ENCODE measurements at places on chromosomes 4 and X. TPM values are rescaled to one million over a fixed set of nuclear protein-coding genes. Genes with fewer than 3 reads are reported as not detected.

Gene PDHA1
- total RNA-seq, result 48.2 TPM

Gene NXF2
- total RNA-seq, result 0.15 TPM

Gene OPRPN
- not detected for total RNA-seq

Gene TMSB15B
- total RNA-seq, result 24.7 TPM

Gene CT55
- total RNA-seq, result 0.87 TPM

Gene PLP1
- total RNA-seq, result not detected

Gene AREG
- total RNA-seq, result not detected

Gene PCDH18
- total RNA-seq, result 106 TPM

Gene HNRNPDL
- total RNA-seq, result 321 TPM

Gene TFE3
- 47.1 TPM for total RNA-seq

Gene EMCN
- total RNA-seq, result not detected

Gene TXK
- total RNA-seq, result 0.06 TPM

Gene RS1
- total RNA-seq, result not detected

DNA sequence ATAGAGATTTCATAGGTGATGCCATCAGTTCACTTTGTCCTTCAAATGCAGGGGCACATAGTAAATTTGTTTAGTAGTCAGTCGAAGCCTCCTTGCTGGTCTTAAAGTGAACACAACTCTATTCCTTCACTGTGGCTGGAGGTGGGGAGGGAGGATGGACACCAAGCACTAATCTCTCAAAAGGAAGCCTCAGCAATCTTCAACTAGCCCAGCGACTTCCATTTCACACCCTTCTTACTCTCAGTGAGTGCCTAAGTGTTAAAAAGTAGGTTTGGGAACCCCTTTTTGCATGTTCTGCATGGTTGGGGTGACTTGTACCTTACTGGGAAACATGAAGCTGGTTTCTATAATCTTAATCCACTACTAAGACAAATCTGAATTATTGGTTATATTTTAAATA lies 96.0 kb upstream of the GUCY1A1 start:
- no peak for DNase-seq

DNA sequence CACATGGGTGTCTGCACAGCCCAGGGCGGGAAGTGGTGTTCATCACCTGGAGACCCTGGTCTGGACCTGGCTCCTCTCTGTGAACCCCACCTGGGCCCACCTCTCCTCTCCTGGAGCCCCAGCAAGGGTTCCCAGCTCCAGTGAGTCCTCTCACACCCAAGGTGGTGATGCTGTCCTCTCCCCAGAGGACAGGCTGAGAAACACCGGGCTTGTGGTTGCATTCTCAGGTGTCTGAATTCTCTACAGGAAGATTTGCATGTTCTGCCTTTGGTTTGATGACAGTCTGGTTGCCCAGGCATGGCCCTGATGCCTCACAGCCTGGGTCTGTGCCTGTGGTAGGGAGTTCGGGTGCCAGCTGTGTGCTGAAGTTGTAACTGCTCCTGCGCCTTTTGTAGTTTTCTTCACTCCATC lies 3.8 kb downstream of the MAEA start:
- DNase-seq, result no peak

DNA sequence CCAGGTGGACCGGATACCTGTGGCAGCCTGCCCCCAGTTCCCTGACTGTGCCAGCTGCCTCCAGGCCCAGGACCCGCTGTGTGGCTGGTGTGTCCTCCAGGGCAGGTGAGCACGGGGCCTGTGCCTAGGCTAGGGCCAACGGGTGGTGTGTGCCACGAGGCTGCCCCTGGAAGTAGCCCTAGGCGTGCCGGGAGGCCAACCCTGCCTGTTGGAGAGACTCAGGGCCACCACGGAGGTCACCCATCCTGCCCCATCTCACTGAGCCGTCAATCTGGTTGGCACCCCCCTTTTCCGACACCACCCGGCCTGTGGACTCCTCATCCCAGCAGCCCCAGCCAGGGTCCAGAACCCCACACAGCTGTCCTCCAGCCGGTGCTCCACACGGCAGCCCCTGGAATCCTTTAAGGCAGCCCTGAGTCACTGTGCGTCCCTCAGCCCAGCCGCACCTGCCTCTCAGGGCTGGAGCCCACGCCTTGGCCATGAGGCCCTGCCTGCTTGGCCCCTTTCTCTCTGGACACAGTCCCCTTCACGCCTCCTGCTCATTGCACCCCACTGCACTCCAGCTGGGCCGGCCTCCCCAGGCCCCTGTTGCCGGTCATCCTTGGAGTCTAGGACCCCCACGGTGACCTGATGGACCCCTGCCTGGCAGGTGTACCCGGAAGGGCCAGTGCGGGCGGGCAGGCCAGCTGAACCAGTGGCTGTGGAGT lies 5.3 kb downstream of the PLXNB3 start:
- DNase-seq, result no peak

DNA sequence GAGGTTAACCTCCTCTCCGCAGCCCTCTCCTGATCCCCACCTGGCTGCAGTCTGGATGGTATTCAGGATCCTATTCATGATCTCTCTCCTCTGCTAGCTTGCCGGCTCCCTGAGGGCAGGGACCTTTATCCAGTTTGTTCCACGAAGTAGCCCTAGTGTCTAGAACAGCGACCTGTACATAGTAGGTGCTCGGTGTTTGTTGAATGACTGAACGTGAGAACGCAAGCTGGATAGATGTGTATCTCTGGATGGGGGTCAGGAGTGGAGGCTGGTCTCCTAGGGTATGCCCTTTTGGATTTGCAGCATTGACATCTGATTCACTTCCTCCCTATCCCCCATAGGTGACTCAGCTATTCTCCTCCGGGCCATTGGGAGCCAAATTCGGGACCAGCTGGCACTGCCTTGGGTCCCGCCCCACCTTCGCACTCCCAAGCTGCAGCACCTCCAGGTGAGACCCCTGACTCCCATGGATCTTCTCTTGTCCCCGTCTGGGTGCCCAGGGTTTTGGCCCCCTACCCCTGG lies 7.3 kb downstream of the CCDC22 start:
- DNase-seq, result no peak

- peak; percentile 96 for DNase-seq
Measured at GRCh38 chr4:136036744-136037143, 1495.5 kb downstream of the PCDH18 start.

GRCh38 chrX:63784346-63784901 lies 590 bp downstream of the ARHGEF9 start:
- no peak for DNase-seq

DNA sequence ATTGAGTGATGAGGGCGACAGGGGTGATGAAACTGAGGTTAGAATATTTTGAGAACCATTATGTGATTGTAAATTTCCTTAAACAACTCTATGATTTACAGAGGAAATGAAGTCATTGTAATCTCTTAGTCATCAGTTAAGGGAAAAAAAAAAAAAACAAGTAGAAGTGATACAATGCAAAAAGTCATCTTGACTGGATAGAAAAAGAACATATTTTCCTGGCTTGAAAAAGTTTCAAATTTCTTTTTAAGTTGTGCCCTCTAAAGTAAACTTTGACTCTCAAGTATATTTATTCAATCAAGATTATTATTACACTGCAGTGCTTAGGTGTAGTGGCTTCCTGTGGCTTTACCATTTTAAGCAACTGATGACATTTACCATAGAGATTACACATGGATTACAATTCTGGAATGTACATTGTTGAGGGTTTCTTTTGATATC lies 40.6 kb downstream of the GABRB1 start:
- DNase-seq, result peak; percentile 73

DNA sequence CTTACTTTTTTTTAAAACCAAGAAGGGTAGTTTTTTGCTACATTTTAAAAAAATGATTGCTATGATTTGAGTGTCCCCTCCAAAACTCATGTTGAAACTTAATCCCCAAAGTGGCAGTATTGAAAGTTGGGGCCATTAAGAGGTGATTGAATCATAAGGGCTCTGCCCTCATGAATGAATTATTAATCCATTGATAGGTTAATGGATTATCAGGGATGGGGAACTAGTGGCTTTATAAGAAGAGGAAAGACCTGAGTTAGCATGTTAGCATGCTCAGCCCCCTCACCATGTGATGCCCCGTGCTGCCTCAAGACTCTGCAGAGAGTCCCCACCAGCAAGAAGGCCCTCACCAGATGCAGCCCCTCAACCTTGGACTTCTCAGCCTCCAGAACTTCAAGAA lies 31.0 kb downstream of the SMIM43 start:
- no peak for DNase-seq

GRCh38 chrX:86604607-86605006 lies 456.4 kb downstream of the DACH2 start:
- no peak for DNase-seq

GRCh38 chr4:74219240-74219639 lies 61.3 kb downstream of the MTHFD2L start:
- DNase-seq, result no peak

DNA sequence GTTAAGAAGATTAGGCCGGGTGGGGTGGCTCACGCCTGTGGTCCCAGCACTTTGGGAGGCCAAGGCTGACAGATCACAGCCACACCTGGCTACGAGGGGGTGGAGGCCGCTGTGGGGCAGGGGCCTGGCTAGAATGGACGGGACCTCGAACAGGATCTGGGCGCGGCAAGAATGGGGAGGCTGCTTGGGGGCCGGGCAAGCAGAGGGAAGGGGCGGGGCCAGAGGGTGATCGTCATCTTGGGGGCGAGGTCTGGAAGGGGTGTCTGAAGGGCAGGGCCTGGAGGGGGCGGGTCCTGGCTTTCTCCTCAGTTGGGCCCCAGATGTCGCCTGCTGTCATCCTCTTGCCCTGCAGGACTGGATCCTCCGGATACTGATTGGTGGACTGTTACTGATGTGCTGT lies 57.3 kb upstream of the ENPEP start:
- no peak for DNase-seq

- DNase-seq, result no peak
Measured at GRCh38 chr4:20496068-20496467, 204.2 kb upstream of the PACRGL start.

- no peak for DNase-seq
Measured at GRCh38 chrX:124256216-124256615, 76.2 kb upstream of the TEX13D start.

DNA sequence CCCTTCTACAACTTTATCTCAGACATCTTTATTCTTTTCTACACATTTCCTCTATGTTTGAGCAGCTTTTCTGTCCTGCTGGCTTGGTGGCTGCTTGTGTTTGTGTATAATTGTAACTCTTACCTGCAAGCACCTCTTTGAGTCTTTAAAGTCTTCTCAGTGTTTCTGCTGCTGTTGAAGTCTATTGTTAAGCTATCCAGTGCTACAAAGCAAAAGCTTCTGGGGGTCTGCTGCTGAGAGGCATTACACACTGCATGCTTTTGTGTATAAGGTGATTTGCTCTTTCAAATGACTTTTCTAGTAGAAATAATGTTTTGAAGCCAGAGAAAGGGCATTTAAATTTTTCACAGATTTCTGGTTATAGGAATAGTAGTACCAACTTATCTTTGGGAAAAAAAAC lies 241.8 kb downstream of the DTHD1 start:
- no peak for DNase-seq

- DNase-seq, result no peak
Measured at GRCh38 chr4:163665521-163666331, 171.2 kb downstream of the TMA16 start.

DNA sequence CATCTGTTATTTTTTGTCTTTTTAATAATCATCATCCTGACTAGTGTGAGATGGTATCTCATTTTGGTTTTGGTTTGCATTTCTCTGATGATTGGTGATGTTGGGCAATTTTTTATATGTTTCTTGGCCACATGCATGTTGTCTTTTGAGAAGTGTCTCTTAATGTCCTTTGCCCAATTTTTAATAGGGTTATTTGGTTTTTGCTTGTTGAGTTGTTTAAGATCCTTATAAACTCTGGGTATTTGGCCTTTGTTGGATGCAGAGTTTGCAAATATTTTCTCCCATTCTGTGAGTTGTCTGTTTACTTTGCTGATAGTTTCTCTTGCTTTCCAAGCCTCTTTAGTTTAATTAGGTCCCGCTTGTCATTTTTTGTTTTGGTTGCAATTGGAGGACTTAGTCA lies 152.1 kb upstream of the MED14 start:
- DNase-seq, result no peak

DNA sequence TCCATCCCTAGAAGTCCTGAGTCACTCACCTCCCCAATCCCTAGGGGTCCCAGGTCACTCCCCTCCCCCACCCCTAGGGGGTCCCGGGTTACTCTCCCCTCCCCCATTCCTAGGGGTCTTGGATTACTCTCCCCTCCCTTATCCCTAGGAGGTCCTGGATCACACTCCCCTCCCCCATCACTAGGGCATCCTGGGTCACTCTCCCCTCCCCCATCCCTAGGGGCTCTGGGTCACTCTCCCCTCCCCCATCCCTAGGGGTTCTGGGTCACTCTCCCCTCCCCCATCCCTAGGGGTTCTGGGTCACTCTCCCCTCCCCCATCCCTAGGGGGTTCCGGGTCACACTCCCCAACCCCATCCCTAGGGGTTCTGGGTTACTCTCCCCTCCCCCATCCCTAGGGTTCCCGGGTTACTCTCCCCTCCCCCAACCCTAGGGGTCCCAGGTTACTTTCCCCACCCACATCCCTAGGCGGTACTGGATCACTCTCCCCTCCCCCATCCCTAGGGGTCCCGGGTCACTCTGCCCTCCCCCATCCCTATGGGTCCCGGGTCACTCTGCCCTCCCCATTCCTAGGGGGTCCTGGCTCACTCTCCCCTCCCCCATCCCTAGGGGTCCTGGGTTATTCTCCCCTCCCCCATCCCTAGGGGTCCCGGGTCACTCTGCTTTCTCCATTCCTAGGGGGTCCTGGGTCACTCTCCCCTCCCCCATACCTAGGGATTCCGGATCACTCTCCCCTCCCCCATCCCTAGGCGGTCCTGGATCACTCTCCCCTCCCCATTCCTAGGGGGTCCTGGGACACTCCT lies 2.1 kb downstream of the ASMTL start:
- DNase-seq, result no peak

- DNase-seq, result no peak
Measured at GRCh38 chr4:35938936-35939335, 305.4 kb downstream of the ARAP2 start.

- no peak for DNase-seq
Measured at GRCh38 chrX:71541210-71542022, 8.5 kb downstream of the OGT start.

- no peak for DNase-seq
Measured at GRCh38 chr4:181004056-181004455, 1239.1 kb upstream of the TENM3 start.

- DNase-seq, result no peak
Measured at GRCh38 chrX:76202471-76202870, 29.6 kb downstream of the PBDC1 start.

- DNase-seq, result no peak
Measured at GRCh38 chr4:28226962-28227361, 1366.3 kb downstream of the STIM2 start.

- DNase-seq, result no peak
Measured at GRCh38 chr4:73245955-73246354, 12.6 kb downstream of the ANKRD17 start.

- no peak for DNase-seq
Measured at GRCh38 chr4:133641191-133641590, 492.1 kb downstream of the PCDH10 start.
